ENCODE measurements at places on chromosomes 5 and 9.

DNA sequence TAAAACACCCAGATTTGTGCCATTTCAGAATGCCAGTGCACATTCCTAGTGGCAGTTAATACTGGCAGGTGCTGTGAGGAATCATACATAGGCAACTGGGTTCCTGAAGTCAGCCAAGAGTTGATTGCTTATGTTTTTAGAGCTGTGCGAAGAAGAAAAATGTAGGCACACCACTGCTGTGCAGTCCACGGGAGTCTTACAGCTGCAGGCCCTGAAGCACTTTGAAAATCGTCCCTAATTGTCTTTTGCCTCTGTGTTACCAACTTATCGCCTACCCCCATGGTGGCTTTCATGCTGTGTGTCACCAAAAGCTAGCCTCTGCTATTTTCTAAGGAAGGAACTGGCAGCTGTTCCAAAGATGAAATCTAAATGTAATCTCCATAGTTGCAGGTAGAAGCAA is 263.9 kb downstream of the ARRDC3 start:
- no peak for DNase-seq

- no peak for DNase-seq
Observed at GRCh38 chr5:131096774-131097710, 68.0 kb downstream of the HINT1 start.

DNA sequence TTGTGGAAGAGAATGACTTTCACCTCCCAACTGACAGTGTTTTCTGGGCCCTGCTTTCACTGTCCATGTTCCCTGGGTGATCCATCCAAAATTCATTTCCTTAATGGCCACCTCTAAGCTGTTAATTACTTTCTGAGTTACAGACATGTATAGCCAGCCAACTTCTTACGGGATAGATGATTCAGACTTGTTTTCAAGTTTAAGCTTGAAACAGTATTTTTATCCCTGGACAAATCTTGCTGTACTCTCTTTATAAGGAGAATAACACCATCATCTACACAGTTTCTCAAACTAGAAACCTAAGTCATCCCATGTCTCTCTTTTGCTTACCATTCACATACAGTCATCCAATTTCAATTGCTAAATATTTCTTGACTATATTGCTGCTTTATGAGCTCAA is 6.9 kb downstream of the FAM174A start:
- no peak for DNase-seq

GRCh38 chr9:18746631-18747030 is 272.7 kb downstream of the ADAMTSL1 start:
- no peak for DNase-seq

DNA sequence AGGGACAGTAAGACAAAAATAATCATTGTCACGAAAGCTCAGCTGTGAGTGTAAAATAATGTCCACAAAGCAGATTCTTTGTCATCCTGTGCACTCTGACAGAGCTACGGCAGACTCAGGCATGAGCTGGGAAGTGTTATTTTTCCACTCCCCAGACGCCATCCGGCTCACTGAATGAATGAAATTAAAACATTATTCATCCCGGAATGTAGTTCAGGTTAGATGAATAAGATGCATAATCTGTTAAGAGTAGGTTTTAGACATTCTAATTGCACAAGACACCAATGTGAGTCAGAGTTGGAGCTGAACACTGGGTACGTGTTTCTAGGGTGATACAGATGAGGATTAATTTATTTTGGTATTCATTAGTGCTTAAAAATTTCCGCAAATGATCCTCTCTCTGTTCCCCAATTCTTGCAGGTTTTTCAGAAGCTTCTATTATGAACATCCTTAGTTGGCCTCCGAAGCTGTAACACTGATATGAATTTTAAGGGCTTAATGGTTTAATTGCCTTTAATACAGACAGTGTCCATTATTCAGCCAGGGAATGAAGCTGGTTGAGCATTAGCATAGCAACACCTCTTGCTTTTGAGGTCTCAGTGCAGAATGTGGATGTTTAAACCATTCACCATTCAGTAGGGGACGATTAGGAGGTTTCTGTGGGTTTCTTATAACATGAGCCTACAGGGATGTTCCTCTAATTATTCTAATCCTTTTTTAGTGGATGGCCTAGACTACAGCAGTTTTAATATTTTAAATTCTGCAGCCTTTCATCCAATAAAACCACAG is 65.6 kb upstream of the FRRS1L start:
- DNase-seq = no peak

GRCh38 chr9:28127101-28127500 is 553.8 kb upstream of the C9orf72 start:
- DNase-seq = no peak

GRCh38 chr9:110036286-110036685 is 171.7 kb downstream of the C9orf152 start:
- DNase-seq = no peak

DNA sequence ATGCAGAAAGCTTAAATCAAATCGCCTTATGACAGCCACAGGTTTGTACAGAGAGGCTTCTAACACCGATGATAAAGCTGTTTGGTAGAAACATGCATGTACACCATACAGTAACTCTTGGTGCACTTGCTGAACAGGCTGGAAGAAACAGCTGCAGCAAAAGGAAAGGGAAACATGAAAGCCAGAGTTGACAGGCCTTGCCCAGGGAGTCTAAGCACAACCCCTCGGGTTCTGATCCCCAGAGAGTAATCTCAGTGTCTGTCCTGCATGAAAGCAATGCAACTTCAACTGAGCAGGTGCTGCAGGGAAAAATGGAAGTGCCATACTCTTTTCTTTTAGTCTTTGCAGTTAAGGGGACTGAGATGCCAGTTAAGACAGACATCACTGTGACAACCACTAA is 419.9 kb downstream of the BNC2 start:
- no peak for DNase-seq

DNA sequence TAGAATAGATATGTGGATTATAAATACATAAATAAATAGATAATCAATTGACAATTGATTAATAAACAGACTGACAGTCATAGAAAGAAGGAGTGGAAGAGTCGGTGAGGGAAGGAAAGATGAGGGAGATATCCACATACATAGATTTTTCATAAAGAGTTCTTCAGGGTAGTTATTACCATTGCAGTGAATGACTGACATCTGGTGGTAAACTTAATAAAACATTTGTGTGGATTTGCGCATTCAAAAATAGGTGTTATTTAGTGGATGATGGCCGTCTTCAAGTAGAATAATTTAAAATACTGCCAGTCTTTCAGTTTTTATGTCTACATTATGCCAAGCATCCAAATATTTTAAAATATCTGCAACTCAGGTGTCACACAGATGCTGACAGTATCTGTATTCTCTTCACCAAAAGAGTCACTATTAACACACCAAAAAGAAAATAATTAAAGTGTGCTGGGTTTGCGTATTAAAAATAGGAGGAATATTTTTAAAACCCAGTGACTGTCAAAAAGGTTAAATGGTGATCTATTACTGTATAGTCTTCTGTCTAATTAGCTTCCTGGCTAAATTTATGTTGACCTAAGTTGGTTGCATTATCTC is 78.8 kb downstream of the GIN1 start:
- DNase-seq = no peak

- no peak for DNase-seq
Observed at GRCh38 chr5:82480331-82480730, 202.2 kb upstream of the RPS23 start.

DNA sequence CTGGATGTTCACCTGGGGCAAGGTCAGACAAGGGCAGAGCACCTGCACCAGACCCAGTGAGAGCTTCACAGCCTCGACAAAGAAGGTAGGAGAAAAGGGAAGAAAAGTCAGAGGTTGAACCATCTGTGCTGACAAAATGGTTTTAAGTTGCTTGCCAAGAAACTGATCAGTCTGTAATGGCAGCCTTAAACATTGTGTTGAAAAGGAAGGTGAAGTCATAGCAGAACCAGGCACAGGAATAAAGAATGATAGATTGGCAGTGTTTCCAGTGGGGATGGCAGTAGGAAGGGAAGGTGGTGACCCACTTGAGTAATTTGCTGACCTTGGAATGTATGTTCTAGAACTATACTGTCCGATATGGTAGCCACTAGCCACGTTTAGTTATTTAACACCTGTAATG is 34.2 kb downstream of the HTR4 start:
- no peak for DNase-seq

GRCh38 chr5:149271716-149272563 is at the start of gene AFAP1L1:
Gene AFAP1L1, plus strand, starts transcription at chr5:149271859. Its CDS starts 110 bp downstream, at chr5:149271969.
- DNase-seq = peak; percentile 71

DNA sequence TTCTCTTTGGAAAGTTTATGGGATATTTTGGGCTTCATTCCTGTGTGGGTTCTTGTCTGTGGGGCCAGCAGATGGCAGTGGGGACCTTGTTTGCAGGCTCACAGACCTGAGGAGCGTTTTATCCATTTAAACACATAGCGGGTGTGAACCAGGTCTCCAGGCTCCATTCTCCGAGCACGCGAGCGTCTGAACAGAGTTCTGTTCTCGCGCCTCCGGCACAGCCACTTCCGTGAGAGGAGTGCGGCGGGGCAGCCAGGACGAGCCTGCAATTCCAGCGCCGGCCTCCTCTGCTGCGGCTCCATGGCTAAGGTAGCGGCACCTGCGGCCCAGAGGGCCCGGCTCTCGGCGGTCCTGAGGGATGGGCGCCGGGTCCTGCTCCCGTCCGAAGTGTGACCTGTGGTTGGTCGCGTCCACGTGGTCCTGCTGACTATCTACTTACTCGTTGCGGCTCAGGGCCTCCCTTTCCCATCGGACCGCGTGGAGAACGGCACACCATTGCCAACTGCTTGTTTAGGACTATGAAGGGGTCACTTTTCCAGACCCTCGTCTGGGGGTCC is 7.3 kb downstream of the NRARP start:
- DNase-seq = no peak

- DNase-seq = peak; percentile 62
Observed at GRCh38 chr5:82349652-82350051, 71.5 kb upstream of the RPS23 start.

DNA sequence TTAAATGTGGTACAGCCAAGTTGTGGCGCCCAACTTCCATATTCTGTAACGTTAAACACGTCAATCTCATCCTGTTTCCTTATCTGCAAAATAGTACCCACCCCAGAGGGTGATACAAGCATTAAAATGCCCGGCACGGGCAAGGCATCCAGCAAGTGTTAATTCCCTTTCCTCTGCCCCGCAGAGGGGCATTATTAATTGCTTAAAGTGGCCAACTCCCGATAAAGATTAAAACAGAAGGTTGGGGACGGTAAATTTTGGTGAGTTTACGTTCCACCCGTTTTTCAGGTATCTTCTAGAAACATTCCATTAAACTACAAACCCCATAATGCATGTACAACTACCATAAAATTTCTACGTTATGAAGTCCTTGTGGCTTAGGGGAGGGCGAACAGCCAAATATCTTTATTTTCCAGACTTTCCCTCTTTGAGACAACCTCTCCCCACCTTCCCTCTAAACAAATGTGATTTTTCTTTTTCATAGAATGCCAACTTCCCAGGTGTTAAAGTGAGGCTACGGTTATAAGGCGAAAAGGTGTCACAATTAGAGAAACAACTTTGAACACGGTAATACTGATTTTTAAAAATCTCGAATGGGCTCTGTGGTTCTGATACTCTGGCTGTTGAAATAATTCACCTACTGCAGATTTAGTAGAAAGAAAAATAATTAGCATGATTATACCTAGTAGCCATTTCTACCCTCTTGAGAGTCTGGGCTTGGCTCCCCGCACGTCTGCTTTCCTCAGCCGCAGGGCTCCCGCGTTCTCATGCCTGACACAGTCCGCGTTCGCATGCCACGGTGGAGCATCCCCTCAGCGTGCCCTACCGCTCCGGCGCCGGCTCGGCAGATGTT is 1.2 kb upstream of the GPBP1 start:
- DNase-seq = no peak

DNA sequence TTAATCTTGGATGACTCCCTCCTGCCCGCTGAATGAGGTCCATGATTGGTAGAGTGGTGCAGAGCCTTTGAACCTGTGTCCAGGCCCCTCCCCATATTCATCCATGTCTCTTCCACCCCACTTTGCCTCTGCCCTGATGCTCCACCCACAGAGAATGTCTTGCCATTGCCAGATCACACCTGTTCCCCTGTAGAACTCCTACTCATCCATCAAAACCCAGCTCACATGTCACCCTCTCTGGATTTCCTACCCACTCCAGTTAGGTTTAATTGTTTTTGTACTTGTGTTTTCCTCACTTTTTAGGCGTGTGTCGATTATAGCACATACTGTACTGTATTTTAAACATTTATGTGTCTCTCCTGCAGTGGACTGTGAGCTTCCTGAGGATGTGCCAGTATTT is 107.0 kb upstream of the CTSL start:
- no peak for DNase-seq

DNA sequence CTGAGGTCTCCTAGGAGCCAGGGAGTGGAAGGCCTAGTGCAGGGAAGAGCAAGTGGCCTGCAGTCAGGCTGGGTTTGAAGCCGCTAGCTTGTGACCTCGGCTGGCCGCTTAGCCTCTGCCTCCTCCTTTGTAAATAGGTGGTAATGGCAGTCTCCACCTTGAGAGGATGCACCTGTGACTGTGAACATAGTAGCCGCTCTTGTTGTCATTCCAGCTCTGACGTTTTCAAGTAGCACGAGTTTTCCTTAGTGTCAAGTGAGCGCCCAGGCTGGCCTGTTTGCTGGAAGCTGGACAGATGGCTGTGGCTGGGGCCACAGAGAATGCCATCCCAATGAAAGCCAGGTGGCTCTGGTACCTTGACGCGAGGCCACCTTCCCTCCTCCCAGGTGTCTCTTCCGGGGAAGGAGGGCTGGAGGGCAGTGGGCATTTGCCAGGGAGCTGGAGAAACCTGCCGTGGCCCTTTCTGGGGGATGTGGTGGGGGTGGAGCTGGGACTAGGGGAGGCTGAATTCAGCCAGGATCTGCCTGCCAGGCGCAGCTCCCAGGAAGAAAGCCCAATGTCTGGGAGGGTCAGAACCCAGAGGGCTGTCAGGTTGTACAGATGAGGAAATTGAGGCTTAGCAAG is 2.5 kb downstream of the ASS1 start:
- DNase-seq = no peak

GRCh38 chr5:149056616-149057165 is 6.2 kb downstream of the SH3TC2 start:
- no peak for DNase-seq

DNA sequence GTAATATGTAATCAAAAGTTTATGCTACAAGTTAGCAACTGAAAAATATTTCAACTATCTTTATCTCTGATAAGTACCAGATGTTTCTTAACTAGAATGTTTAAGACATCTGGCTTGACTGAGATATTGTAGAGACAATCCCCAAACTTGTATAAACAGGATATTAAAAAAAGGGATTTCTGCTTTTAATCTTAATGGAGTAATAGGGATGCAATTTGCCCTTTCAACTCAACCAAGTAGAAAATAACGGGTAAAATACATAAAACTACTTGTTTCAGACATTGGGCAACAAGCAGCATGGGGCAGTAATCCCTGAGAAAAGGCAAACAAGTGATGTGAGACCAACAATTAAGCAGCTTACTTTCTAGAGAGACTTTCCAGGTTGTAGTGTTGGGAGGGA is 9.4 kb upstream of the ADAMTS12 start:
- DNase-seq = no peak

DNA sequence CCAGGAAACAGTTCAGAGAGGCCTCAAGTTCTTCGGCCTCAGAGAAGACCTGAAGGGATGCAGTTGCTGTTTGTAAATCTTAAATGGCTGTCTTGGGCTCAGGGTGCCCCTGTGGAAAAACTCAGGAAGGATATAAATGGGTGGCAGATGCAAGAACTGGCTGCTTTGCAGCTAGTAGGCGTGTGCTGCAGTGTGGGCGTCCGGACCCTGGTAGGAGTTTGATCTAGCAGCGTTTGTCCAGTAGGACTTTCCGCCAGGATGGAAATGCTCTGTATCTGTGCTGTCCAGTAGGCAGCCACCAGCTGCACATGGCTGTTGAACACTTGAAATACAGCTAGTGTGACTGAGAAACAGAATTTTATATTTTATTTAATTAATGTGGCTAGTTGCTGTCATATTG is 7.7 kb downstream of the CDX1 start:
- DNase-seq = no peak

- no peak for DNase-seq
Observed at GRCh38 chr5:150624334-150625163, 15.9 kb upstream of the SYNPO start.

All from activated CD8-positive, alpha-beta memory T cell treated with anti-CD3 and anti-CD28 coated beads for 24 hours (primary cell).